RWPE1 (cell line): ENCODE measurements at places on chromosomes 6 and 20.

GRCh38 chr6:13941902-13942301, 17.1 kb downstream of the RNF182 start:
- DNase-seq, result no peak

- no peak for DNase-seq
Measured at GRCh38 chr6:30041221-30041620, 19.8 kb upstream of the POLR1H start.

DNA sequence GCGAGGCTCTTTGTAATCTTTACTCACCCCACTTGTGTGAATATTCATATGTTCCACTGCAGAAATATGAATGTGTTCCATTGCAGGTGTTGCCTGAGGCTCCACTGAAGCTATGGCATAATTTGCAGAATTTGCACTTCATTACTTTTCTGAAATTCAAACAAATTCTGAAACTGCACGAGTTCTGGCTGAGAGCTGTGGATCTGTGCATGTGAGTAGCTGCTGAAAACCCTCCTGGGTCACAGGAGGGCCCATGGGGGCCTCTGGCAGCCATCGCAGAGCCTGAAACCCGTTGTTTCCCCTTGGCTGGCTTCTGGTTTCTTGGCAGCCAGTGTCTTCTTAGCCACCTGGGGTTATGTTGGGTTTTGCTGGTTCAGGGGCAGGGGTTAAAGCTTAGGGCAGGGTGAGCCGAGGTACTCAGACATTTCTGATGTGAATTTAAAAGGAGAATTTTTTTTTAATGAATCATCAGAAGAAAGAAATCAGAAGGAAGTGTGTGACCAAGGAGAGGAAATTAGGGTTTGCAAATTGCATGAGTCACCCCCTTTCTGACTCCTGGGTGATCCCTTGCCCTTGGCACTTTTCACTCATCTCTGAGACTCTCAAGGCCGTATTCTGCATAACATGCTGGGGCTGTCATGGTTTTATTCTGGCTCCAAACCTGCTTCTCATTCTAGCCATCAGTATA, 40.6 kb downstream of the TOX2 start:
- DNase-seq, result peak; percentile 99

DNA sequence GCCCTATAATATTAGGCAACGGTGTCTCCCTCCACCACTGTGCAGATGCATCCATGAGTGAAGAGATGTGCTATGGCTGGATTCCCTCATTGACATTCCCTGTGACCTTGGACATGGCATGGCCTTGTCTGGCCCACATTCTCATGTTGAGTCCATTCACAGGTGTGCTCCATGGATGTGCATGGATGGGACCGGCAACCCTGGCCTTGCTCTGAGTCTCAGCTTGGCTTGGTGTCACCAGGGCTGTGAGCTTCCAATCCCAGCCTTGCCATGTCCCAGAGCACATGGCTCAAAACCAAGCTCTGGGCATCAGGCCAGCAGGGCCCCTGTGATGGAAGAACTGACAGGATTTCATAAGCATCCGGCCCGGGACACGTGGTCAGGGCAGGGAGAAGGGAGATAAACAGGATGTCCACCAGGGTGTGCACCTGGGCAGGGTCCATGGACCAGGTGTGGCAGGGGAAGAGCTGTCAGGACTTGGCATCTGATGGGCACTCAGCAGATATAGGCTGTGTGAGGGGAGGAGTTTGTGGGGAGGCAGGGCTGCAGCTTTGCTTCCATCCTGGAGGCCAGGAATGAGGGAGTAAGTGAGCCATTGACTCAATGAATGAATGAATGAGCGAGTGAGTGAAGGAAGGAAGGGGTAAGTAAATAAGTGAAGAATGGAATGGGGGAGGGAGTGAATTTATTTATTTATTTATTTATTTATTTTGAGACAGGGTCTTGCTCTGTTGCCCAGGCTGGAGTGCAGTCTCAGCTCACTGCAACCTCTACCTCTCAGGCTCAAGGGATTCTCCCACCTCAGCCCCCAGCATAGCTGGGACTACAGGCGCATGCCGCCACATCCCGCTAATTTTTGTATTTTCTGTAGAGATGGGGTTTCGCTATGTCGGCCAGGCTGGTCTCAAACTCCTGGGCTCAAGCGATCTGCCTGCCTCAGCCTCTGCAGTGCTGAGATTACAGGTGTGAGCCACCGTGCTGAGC, 15.7 kb downstream of the NRSN2 start:
- DNase-seq, result peak; percentile 96

- DNase-seq, result no peak
Measured at GRCh38 chr20:51562027-51562331, 19.5 kb upstream of the NFATC2 start.

- DNase-seq, result no peak
Measured at GRCh38 chr6:20433929-20434328, 32.2 kb downstream of the E2F3 start.

- DNase-seq, result no peak
Measured at GRCh38 chr20:10316582-10316981, 98.0 kb downstream of the SNAP25 start.

GRCh38 chr6:152295346-152295745, 341.8 kb downstream of the SYNE1 start:
- DNase-seq, result no peak

DNA sequence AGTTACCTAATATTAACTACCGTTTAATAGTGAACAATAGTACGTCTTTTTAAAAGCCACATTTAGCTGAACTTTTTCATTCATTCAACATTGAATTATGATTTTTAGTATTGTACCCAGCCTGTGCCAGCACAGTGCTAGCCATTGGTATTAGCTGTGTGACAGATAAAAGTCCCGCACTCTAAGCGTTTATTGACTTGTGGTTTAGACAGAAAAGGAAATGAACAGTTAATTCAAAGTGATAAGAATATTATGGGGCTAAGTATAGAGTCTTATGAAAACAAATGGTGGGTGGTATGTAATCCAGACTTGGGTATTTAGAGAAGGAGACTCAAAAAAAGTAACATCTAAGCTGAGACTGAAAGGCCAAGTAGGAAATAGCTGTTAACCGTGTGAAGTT, 202.3 kb downstream of the RPS12 start:
- no peak for DNase-seq

DNA sequence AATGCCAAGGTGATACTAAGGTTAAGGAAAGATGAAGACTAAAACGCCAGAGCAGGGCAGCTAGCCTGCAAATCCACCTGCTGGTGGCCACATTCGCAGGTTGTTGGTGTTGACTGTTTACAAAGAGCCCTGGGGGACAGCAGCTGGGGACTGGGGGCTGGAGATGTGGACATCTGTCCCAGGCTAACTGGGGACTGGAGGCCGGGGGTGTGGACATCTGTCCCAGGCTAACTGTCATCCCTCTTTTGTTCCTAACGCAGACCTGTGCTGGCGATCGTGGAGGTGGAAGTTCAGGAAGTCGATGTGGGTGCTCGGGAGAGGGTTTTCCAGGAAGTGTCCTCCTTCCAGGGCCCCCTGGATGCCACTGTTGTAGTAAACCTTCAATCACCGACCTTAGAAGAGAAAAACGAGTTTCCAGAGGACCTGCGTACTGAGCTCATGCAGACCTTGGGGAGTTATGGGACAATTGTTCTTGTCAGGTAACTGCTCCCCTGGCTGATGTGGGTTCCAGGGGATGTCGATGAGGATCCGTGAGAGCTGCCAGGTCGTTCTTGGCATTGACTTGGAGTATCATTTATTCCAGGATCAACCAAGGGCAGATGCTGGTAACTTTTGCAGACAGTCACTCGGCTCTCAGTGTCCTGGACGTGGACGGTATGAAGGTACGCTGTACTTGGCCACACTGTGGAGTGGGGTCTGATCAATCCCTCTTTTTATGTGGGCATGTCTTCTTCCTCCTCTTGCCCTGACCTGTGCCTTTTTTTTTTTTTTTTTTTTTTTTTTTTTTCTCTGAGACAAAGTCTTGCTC, 87.0 kb downstream of the SERAC1 start:
- no peak for DNase-seq

DNA sequence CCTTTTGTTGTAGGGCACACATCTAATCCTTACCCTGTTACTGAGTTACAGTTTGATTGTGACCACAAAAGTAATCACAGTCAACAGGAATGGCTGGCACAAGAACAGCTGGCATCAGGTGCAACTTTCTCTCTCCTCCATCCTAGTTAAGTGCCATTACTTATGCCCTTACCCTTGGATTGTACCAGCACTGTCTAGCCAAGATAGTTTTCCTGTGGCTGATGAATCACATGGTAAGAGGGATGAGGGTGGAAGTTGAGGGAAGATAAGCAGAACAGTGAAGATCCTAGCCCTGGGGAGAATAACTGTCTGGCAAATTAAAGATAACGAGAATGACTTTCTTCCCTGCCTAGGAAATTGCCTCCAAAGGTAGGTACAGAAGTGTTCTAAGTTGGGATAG, 42.0 kb downstream of the RNF217 start:
- no peak for DNase-seq

- DNase-seq, result no peak
Measured at GRCh38 chr6:113597231-113597583, 259.9 kb upstream of the MARCKS start.

GRCh38 chr6:160494576-160494975, 146.4 kb downstream of the SLC22A3 start:
- no peak for DNase-seq

DNA sequence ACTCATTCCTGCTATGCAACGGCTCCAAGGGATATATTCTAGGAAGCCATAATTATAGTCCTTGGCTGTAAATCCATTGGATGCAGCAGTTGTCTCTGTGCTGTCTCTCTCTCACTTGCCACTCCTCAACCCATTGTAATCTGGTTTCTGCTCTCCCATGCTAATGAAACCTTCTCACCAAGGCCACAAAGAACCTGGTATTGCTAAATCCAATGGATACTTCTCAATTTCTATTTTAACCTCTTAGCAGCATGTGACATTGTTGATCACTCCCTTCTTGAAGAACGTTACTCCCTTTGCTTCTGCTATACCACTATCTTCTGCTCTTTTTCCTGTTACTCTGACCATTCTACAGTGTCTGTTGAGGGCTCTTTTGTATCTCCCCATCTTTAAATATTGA, 39.8 kb upstream of the GCLC start:
- no peak for DNase-seq

DNA sequence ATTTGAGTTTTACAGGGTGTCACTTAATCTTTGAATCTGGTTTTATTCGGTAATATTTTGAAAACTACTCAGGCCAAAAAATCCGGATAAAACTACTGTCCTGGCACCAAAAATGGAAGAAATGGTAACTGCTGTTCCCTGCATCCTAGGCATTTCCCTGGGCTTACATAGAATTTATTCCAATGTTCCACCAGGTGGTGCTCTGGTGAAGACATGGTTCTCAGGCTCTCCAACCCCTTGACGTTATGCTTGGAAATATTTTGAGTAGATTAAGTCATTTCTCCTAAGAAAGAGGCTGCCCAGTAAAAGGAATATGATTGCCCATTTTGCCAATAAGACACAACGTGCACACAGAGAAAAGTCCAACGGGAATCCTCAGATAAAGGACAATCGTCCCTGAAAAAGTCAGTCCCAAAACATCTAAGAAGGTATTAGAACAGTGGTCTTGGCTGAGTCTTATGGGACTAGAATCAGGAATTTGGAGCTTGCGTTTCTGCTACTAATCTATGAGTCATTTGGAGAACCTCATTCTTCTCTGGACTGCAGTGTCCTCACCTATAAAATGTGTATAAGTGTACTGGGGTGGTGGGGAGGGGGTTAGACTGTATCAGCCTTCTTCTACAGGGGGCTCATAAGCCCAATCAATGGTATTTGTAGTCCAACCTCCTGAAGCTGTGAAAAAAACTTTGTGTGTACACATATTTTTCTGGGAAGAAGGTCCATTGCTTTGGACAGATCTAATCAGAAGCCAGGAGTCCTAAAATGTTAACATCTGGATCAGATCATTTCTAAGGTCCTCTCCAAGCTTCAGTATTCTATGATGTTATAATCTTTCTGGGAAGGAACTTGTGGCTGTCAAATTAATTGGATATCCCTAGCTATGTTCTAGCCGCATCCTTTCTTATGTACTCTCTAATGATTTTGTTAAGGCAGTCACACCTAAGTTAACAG, 131.0 kb upstream of the BMP2 start:
- peak; percentile 75 for DNase-seq
